NCI-H1436 (cell line): ENCODE measurements at places on chromosomes 5 and 9.

- DNase-seq = no peak
These were observed 228.3 kb downstream of the PDZD2 start for GRCh38 chr5:31867219-31867618.

DNA sequence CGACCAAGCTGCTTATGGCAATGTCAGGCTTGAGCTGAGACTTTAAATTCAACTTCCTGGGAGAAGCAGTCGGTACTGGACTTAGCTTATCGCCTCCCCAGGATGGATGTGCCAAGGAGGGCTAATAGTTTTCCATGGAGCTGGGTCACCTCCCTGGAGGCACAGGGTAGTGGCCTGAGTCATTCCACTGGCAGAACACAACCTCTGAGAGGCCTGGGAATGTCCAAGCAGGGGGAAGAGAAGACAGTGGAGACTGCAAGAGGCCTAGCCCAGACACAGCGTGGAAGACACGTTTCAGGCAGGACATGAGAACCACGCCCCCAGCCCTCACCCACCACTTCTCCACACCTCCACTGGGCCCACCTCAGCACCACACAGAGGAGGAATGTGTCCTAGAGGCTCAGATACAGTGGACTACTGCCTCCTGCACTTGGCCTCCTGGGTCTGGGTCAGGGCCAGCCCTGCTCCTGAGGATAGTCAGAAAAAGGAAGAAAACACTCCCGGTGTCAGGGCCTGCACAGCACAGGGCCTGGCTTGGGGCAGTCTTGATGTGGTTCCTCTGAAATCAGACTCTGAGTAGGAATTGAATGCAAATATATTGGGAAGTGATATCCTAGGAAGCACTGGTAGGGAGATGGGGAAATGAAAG, 171.8 kb downstream of the FSTL4 start:
- no peak for DNase-seq

DNA sequence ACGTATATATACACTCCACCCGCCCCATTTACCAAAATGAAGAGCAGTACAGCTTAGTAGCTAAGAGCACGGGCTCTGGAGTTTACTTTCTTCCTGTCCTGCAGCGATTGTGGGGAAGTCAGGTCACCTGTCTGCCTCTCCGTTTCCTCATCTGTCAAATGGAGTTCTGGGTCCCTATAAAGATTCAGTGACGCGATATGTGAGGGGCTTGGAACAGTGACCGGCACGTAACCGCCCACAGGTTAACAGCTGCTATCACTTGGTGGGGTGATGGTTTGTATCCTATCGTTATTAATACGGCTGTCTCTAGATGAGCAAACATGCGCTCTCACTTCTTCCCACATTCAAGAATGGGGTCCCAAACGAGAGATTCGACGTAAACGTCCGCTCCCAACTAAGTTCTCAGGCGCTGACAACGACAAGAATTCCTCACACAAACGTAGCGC, 426 bp downstream of the FAM114A2 start:
- no peak for DNase-seq

GRCh38 chr5:75566710-75567309, 44.4 kb upstream of the ANKDD1B start:
- no peak for DNase-seq

DNA sequence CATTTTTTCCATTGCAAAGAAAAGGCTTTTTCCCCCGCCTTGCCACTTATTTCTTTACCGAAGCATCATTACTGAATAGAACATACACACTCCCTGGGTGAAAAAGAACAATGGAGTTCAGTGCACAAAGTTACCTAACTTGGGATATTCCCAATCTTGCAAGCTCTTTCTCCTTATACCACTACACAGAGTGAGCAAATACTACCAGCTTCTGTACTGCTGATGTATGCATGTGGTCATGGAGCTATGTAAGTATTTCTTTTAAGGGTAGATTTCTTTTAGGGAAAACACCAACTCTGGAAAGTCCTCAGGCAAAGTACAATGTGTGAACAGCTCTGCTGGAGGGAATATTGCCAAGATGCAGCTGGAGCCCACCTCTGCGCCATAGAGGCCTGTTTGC, 81.1 kb downstream of the AOPEP start:
- DNase-seq = no peak

DNA sequence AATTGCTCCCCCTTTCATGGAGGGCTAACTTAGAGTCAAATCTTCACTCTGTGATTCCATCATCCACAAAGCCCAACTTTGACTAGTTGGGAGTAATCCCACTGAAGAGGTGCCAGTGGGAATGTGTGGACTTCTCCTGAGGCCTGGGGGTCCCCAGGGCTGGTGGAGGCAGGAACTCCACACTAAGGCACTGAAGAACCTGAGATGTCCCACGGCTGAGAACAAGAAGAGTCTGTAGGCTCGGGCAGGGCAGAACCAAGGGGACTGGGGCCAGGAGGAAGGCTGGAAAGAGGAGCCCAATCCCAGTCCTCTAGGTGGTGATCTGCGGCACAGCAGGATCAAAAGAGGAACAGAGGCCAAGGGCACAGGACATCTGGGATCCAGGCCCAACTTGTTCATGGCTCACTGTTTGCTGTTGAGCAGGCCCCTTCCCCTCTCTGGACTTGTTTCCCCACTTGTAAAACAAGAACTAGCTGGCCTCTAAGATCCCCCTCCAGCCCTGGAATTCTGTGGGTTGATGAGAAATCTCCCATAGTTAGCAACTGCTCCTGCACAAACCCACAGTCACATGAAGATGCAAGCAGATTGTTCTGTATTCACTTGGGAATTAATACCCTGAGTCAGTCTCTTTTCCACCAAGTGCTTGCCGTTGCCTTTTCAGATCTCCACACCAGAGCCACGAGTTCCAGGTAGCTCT, 32.7 kb upstream of the ALDH1B1 start:
- DNase-seq = no peak

DNA sequence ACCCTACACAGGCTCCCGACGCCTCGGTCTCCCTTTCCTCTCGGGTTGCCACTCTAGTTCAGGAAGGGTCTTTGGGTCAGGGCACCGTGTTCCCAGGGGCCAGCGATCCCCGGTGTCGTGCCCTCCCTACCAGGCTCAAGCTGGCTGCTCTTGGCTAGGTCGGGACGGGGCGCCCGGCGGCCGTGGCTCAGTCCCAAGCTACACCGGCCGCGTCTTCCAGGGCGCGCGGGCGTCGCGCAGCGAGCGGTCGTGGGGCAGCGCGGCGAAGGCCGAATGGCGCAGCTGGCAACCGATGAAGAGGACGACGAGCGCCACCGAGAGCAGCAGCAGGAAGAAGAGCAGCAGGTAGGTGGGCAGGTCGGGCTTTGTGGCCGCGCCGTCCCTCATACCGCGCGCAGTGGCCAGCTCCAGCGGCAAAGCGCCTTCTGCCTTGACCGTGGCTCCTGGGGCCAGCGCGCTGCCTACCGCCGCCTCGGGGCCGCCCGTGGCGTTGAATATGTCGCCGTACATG, 892 bp downstream of the SMIM32 start:
- DNase-seq = no peak

GRCh38 chr9:135346438-135347050, 133.0 kb upstream of the PPP1R26 start:
- no peak for DNase-seq

GRCh38 chr5:60377826-60378225, 322.1 kb downstream of the DEPDC1B start:
- DNase-seq = no peak

- DNase-seq = no peak
These were observed 509 bp downstream of the LVRN start for GRCh38 chr5:115962565-115963402.

DNA sequence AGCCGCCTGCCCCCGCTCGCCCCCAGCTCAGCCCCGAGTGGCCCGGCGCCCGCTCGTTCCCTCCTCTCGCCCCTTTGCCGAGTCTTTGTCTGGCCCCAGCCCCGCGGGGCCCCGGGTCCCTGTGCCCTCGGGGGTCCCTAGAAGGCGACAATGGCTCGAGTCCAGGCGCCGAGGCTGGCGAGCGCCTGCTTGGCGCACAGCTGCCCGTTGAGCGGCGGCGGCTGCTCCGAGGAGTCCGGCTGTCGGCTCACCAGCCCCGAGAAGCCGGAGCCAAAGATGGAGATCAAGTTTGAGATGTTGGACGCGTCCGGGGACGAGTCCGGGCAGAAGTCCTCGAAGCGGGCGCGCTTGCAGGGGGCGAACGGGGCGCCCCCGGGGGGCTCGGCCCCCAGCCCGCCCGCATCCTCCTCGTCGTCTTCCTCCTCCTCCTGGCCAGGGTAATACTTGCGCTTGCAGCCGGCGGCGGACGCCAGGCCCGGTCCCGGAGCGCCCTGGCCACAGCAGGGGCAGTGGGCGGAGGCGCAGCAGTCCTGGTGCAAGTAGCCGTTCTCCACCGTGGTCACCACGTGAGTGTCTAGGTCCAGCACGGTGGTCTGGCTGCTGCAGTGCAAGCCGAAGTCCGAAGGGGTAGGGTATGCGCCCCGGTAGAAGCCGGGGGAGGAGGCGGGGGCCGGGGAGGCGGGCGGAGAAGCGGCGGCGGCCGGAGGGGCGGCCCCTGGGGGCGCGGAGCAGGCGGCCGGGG, 1.2 kb downstream of the IER5L start:
- no peak for DNase-seq

DNA sequence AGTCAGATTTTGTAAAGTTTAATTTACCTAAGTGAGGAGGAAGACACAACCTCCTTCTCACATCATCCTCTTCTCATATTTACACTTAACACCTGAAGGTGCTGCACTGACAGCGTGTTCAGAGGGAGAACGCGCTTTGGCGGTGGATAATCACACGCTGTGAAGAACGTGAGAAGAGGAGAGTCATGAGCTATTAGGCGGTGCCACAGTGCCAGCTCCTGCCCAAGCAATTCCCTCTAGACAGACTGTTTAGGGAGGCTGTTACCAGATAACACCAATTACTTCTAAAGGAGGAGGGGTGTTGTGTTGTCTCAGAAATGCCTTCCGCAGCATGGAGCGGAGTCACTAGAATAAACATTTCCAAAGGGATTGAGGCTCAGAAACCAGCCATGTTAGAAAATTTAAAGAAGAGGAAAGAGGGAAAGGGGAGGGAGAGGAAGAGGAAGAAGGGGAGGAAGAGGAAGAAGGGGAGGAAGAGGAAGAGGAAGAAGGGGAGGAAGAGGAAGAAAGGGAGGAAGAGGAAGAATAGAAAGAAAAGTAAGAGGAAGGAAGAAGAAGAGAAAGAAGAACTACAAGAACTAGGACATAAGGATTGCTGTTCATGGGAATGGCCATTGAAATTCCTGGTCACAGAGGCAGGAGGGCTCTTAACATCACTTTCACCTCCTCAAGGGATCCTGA, 37.3 kb upstream of the WWC1 start:
- peak; percentile 56 for DNase-seq

DNA sequence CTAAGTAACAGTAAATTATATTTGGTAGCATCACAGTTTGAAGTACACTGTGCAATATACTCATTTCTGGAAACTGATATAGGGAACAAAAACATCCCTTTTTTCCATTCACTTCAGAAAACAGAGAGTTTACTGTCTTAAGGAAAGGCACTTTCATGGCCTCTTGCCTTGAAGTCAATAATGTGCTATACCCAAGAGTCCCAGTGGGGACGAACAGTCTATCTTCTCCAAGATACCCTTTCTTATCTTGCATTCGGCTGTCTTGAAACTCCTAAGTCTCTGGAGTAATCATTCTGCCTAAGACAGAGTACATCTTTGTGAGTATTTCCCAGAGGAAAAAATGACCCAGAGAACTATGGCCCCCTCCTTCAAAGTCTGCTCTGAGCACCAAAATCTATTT, 107.1 kb downstream of the SLC1A3 start:
- no peak for DNase-seq

DNA sequence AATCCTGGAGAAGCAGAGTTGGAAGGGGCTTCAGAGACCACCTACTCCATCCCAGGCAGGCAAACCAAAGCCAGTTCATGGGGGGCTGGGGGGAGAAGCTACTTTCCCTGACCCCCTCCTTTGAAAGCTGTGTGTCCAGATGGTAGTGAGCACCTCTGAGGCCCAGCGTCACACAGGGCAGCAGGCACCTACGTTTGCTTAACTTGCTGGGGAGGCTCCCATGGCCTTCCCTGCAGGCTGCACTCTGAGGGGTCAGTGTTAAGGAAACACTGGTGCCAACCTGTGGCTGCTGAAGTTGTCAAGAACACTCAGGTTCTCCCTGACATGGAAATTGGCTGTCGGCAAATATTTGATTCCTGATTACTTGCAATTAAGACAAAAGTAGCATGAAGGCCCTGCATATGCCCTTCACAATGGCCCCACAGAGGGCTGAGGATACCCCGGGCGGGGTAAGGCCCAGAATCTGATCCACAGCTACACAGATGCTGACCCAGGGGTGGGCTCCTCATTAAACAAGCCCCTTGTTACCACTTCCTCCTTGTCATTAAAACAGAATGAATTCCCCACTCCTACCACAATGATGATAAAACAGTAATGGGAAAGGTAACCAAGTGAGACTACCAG, 208.5 kb downstream of the FSTL4 start:
- no peak for DNase-seq

DNA sequence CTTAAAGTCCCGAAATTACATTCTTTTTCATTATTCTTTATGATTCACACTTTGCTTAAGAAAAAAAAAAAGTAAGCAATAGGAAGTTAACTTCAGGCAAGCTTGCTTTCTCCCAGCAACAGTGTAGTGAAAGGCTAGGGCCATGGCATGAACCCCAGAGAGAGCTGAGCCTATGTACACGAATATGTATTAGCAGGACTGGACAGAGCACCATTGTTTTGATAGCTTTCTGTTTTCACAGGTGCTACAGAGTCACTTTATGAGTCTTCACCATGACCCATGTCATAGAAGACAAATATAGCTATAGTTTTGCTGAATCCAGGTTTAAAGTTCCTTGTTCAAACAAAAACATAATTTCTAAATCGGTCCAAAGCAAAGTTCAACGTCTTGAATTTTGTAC, 199.2 kb downstream of the ADAMTSL1 start:
- DNase-seq = no peak
